ENCODE measurements at places on chromosomes 16 and 17.

GRCh38 chr17:4616476-4616875 is 25.0 kb downstream of the ALOX15 start:
- DNase-seq: no peak

DNA sequence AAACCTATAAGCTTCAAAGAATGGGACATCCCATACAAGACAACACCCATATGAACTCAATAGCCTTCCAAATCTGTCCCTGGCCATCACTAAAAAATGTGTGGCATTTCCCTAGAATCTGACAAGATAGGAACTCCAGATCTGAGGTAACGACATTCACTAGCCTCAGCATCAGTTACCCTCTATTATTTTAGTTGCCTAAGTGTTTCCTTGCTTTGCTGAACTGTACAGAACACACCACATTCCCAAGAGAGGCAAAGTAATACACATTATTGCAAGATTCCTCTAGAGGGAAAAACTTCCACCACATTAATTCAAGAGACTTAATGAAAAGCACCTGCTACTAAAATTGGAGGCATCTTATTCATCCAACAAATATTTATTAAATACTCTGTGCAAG is 5.0 kb downstream of the LSM12 start:
- DNase-seq: no peak

GRCh38 chr17:20304961-20305360 is 162.4 kb downstream of the LGALS9B start:
- DNase-seq: no peak

- DNase-seq: no peak
These were observed 729 bp downstream of the DDX28 start for GRCh38 chr16:68022278-68022727.

- DNase-seq: no peak
These were observed 881 bp upstream of the LLGL1 start for GRCh38 chr17:18224387-18225120.

DNA sequence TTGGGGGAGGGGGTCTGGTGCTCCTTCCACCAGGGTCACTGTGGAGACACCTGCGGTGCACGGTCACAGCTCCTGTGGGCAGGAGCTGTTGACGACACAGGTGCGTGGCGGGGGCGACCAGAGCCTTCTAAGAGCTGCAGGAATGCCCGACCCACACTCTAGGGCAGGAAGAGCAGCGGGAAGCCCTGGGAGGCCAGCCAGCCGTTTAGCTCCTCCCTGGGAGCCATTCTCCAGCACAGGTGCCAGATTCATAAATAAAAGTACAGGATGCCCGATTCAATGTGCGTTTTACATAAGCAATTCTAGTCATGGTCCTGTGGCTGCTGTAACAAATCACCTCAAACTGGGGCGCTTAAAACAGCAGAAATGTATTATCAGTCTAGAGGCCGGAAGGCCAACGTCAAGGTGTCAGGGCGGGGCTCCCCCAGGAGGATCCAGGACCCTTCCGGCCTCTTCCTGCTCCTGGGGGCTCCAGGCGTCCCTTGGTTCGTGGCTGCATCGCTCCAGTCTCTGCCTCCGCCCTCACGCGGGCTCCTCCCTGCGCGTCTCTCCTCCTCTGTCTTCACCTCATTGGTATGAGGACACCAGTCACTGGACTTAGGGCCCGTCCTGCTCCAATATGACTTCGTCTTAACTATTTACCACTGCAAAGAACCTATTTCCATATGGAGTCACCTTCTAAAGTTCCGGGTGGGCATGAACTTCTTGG is 155.4 kb downstream of the FOXL1 start:
- DNase-seq: no peak

All from NCI-H510A (cell line).